ENCODE measurements at places on chromosomes 13 and 19.
A peak's percentile ranks its signal among the peaks of the same experiment; 100 is the strongest.

GRCh38 chr13:91308299-91308698 lies 39.2 kb upstream of the MIR17HG start:
- DNase-seq = no peak

DNA sequence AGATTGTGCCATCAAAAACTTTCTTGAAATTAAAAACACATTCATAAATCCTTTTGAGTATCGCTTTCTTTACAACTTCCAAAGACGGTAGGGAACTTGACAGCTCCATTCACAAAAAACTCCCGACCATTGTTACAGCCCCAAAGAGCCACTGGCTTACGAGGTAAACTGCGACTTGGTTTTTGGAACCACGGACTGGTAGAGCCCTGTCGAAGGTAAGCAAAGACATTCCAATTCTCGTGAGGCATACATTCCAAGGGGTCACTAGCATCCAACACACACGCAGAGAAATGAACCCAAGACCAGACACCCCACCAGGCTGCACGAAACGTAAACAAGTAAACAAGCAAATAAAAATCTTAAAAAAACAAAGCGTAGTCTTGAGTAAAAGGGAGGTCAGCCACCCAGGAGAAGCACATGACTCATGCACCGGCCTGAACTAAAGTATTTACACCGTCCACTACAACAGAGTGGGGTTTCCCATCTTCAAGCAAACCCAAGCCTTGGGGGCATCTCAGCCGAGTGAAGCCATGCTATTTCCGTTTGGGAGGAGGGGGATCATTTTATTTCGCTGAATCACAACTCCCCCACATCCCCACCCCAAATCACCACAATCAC lies 1.4 kb downstream of the BRD4 start:
- DNase-seq = peak; percentile 55

DNA sequence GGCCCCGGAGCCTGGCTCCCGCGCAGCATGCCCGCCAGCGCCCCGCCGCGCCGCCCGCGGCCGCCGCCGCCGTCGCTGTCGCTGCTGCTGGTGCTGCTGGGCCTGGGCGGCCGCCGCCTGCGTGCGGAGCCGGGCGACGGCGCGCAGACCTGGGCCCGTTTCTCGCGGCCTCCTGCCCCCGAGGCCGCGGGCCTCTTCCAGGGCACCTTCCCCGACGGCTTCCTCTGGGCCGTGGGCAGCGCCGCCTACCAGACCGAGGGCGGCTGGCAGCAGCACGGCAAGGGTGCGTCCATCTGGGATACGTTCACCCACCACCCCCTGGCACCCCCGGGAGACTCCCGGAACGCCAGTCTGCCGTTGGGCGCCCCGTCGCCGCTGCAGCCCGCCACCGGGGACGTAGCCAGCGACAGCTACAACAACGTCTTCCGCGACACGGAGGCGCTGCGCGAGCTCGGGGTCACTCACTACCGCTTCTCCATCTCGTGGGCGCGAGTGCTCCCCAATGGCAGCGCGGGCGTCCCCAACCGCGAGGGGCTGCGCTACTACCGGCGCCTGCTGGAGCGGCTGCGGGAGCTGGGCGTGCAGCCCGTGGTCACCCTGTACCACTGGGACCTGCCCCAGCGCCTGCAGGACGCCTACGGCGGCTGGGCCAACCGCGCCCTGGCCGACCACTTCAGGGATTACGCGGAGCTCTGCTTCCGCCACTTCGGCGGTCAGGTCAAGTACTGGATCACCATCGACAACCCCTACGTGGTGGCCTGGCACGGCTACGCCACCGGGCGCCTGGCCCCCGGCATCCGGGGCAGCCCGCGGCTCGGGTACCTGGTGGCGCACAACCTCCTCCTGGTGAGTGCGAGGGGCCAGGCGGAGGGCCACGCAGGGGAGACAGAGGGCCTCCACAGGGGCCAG lies at the start of gene KL:
KL (plus strand) TSS at position 10 of the 909 bp plus-strand sequence; CDS start at position 28, 18 bp downstream.
- DNase-seq = no peak

- DNase-seq = no peak
Measured at GRCh38 chr19:30425885-30426838, 54.0 kb downstream of the ZNF536 start.

DNA sequence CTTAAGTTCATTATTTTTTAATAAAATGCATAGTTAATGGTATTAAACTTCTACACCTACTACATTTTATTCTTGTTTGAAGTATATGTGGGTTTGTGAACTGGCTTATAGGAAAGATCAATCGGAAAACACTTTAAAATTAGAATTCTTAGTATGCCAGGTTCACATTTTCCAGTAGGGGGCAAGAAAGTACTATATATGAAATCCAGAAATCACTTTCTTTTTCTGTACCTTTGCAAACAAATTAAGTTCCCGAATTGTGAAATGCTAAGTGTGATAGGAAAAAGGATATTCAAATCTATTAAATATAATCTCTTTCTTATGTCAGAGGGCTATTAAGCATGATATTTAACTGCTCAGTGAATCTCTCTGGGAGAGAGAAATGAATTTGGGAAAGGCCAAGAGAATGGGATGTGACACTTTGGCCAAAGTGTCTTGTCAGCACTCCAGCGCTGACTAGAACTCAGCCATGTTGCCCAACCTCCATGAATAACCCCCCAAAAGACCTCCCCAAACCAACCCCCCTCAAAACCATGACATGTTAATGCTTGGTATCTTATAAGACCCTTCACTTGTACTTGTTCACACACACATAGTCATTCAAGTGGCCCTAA lies 122.6 kb upstream of the SLC10A2 start:
- no peak for DNase-seq

- DNase-seq = no peak
Measured at GRCh38 chr13:92959790-92960189, 266.8 kb upstream of the GPC6 start.

- DNase-seq = peak; percentile 20
Measured at GRCh38 chr19:53467485-53468262, at the start of gene ZNF813. TSS of gene ZNF813 (plus strand) at chr19:53467733. CDS start at chr19:53483823, 16,090 bp downstream.

DNA sequence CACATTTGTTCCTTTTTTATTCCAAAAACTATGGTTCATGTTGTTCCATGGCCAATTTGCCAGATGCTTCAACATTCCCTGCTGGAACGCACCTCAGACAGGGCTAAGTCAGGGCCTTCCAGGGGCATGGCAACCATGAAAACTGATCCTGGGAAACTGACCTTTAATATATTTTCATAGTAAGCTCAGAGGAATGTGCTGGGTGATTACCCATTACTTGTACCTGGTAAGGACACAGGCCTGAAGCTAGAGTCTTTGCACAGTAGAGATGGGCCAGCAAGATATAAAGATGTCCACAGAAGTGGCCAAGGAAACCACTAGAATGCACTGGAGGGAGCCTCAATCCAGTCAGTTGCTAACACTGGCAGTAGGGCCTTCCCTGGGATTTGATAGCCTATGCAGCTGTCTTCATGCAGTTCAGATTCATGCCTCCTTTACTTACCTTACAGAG lies 353.1 kb downstream of the ENOX1 start:
- DNase-seq = no peak

GRCh38 chr13:101474419-101474957 lies 22.0 kb downstream of the ITGBL1 start:
- DNase-seq = peak; percentile 43

GRCh38 chr19:4197625-4198466 lies 15.4 kb downstream of the ANKRD24 start:
- DNase-seq = no peak

DNA sequence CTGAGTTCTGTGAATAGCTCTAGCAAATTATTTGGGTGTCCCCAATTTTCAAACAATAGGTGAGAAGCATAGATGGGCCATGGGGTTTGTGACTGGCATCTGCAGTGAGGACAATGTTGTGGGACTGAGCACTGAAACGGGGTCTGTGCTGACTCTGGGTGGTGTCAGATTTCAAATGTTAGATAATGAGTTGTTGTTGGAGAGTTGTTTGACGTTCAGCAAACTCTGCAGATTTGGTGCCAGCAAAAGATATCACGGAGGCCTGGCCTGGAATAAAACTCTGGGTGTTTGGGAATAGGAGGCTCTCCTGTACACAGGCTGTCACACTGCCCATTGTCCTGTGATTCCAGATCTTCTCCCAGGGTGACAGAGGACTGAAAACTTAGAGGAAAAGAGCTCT lies 2.9 kb downstream of the ZNF90 start:
- no peak for DNase-seq

DNA sequence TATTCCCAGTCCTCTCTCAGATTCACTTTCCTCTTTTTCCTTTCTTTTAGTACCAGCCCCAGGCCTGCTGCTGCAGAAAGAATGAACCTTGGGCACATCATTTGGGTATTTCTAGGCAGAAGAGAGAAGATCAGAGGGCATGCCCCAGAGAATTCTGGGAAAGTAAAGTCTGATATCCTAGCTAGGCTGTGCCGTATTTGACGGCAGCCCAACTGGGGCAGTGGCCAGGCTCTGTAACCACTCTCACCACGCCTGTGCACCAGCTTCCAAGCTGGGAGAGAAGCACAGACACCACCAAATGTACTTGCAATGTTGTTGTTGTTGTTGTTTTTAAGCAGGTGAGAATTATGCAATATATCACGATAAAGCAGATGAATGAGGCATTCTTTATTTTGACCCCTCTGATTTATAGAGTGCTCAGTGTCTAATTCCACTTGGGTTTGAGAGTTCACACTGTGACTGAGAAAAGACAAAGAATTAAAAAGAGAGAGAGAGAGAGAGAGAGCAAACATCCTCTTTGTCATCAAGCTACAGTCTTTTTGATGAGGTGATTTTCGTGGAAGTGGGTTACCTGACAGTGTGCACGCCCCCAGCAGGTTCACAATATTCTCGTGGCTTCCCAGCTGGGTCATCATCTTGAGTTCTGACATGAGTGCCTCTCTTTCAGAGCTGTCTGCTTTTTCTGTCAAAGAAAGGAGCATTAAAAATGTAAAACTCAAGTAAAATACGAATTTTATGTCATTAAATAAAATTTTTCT lies 39.3 kb upstream of the URAD start:
- no peak for DNase-seq

- DNase-seq = no peak
Measured at GRCh38 chr13:106499896-106500295, 35.6 kb downstream of the EFNB2 start.

- no peak for DNase-seq
Measured at GRCh38 chr19:23917856-23918255, 3.2 kb downstream of the ZNF726 start.

GRCh38 chr13:27171244-27171826 lies at the start of gene USP12:
TSS of gene USP12 (minus strand) at chr13:27171811. CDS start at chr13:27171639, 172 bp downstream.
- no peak for DNase-seq

DNA sequence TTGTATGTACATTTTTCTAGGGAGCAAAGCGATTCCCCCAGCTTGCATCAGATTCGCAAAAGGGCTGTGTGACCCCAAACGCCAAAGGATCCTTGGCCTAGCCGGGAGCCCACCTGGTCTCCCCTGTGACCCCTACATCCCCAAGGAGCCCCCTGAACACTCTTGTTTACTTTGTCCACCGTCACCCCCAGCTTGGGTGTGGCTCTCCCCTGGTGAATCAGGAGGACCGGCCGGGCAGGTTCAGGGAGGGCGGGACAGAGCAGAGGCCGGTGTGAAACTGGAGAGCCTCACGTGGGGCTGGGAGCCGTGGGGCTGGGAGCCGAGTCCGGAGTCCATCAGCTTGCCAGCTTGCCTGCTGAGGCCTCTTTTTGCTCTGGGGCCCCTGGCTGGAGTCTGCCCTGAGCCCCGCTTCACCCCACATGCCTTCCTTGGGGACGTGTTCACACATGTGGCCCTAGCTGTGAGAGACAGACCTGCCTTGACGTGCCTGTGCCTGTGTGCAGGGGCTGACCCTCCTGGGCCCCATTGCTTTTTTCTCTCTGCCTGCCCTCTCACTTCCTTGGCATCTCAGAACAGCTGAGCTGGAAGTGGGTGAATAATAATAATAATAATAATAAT lies 2.0 kb downstream of the ITPKC start:
- DNase-seq = no peak

DNA sequence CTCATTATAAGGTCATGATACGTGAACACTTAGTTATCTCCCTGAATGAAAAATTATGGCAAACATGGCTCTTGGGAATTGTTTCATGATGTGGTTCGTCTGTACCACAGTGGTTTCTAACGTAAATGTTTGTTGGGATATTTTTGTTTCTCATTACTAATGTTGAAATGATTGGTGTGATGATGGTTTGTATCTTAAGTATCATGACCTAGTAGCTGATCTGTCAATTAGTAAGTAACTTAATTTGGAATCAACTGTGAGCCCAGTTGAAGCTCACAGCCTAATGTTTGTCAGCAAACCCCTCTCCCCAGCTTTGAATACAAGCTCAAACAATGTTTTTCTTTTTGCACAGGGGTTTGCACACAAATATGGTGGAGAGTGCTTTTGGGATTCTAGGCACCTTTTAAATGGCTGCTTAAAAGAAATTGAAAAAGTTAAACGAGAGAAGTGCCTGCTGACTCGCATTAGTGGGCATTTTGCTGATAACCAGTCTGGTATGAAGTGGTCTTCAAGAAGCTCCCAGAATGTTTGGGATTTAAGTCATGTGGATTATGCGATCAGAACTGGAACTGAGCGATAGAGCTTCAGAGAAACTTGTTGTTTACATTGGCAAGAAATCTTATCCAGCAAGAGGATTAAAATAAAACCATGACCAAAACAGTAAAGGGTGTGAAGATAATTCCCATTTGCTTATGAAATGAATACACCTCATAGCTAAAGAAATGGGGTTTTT lies 68.2 kb downstream of the LMO7 start:
- no peak for DNase-seq
